ENCODE measurements at places on chromosomes 6 and 20.

DNA sequence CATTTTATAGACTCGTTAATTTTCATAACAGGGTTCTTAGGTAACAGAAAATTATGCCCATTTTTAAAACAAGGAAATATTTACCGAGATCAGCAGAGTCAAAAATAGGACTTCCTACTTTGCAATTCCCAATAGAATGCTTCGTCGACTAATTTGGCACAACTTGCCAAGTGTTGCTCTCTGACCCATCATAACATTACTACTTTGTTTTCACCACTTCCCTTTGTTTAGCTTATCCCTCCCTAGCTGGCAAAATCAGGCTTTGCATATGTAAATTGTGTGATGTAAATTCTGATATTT, 914 bp upstream of the RANBP9 start:
- DNase-seq: no peak

DNA sequence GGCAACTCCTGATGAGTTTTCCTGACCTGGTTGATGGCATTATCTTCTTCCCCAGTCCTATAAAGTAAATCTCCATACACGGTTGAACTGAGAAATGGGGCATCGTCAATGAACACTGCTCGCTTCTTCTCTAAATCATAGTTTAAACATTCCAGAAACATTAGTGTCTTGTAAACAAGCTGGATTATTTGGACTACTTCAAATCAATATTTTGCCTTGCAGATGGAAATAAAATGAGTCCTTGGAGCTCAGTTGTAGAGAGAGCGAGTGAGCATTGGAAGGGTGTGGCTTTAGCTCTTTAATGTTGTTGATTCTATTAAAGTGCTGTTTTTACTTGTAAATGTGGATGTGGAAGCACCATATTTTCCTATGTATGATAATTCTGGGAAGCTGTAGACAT, 18.4 kb downstream of the C6orf89 start:
- no peak for DNase-seq

DNA sequence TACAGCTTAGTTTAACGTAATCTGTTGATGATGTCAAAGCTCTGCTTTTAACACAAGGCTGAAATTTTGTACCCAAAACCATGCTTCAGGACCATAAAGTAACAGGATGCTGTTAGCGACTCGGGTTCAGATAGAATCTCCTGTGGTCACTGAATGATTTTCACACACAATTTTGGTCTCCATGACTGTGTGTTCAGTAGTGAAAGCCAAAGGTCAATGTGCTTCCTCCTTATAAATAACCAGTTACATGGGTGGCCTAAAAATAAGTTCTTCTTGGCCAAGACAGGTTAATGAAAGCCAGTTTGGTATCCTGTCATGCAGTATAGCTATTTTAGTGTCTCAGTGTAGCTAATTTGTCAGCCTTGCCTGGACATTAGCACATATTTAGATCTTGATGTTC, 19.1 kb upstream of the LOC128125822 start:
- DNase-seq: no peak

- no peak for DNase-seq
Observed at GRCh38 chr6:76416821-76417605, 344.6 kb upstream of the IMPG1 start.

- DNase-seq: no peak
Observed at GRCh38 chr20:49482621-49483017, at the start of gene KCNB1. Gene KCNB1, minus strand, starts transcription at chr20:49482668. Its CDS starts 188 bp downstream, at chr20:49482480.
